ENCODE measurements at places on chromosomes 7 and 10. TPM values are rescaled to one million over a fixed set of nuclear protein-coding genes. Genes with fewer than 3 reads are reported as not detected.

- DNase-seq = no peak
- peaks cover 45% of the 10 kb centered on the region for H3K36me3 ChIP-seq
- no peak overlapping the region for H3K4me3 ChIP-seq
- no peaks in the 10 kb centered on the region for H3K27me3 ChIP-seq
- H3K4me1 ChIP-seq = peaks cover 74% of the 10 kb centered on the region
Measured at GRCh38 chr10:22697800-22698199, 16.6 kb downstream of the PIP4K2A start.

DNA sequence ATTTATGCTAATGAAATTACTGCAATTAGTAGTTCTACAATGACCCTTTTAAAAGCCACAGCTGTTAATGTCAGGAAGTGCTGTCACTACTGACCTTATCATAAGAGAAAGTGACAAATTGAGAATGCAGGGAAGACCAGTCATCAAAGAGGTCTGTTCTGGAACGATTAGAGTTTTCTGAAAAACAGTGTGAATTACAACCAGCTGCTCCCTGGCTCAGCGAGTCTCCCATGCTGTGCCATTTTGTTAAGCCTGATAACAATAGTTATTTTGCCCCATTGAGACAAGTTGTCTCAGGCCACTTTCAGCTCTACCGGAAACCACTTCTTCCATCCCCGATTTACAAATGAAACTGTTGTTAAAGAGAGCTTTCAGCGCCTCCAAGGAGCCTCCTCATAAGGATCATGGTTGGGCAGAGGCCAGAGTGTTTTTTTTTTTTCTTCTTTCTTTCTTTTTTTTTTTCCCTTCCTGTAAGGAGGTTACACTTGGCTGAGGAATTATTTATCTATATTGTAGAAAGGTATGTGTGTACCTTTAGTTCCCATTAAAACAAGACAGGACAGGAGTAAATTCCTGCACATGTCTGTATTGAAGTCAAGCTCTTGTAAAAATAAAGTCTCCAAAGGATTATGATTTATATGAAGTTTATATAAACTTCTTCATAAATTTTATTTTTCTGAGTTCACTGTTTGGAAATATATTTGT lies 173.6 kb downstream of the CDCA7L start:
- peaks cover 3% of the 10 kb centered on the region for H3K4me1 ChIP-seq
- H3K27ac ChIP-seq = no peak overlapping the region
- H3K36me3 ChIP-seq = no peaks in the 10 kb centered on the region
- H3K27me3 ChIP-seq = peaks cover 7% of the 10 kb centered on the region
- no peak for DNase-seq
- H3K4me3 ChIP-seq = no peak overlapping the region

- DNase-seq = peak; percentile 40
- H3K4me3 ChIP-seq = peak overlapping the region; percentile 8
- H3K27ac ChIP-seq = peak overlapping the region; percentile 7
- H3K36me3 ChIP-seq = no peaks in the 10 kb centered on the region
- H3K27me3 ChIP-seq = peaks cover 4% of the 10 kb centered on the region
Measured at GRCh38 chr10:119478111-119478802, 64.3 kb downstream of the RGS10 start.

DNA sequence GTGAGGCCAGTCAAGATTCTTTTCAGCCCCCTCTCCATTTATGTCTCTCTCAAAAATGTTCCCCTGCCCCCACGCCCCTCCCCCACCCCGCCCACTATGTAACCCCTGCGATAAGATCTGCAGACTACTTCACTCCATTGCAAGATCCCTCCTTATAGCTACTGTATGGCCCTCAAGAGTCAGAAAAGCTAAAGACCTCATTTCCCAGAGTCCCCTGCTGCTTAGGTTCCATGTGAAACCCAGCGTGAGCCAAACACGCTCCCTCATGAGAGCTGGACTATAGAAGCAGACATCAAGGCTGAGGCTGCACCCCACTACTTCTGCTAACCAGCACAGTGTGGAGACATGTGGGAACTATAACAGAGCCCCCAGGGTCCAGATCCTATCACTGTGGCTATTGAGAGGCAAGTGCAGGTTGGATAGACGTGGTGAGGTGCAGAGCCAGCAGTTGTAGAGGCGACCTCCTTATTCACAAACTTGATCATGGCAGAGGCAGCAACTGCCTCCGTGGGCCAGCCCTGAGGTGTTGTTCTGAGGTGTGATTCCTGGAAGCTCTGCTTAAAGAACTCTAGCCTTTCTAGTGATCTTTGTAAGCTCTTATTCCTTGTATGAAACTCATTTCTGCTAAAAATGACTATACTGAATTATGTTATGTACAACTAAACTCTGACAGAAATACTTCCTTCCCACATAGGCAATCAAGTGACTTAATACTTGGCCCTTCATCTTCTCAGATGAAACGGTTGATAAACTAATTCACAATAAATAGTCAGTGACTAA lies 117.0 kb upstream of the ARID5B start:
- H3K36me3 ChIP-seq = no peaks in the 10 kb centered on the region
- no peak overlapping the region for H3K27ac ChIP-seq
- DNase-seq = no peak
- no peak overlapping the region for H3K4me3 ChIP-seq
- no peaks in the 10 kb centered on the region for H3K27me3 ChIP-seq
- H3K4me1 ChIP-seq = peaks cover 43% of the 10 kb centered on the region

DNA sequence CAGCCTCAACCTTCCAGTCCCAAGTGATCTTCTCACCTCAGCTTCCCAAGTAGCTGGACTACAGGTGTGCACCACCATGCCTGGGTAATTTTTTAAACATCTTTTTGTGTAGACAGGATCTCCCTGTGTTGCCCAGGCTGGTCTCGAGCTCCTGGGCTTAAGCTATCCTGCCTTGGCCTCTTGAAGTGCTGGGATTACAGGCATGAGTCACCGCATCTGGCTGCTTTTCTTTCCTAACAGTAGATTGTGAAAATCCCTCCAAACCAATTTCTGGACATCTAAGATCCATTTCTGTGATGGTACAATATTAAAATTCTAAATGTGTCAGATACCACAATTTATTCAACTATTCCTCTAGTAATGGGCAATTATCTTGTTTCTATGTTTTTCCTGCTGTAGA lies 38.7 kb downstream of the RAB18 start:
- H3K4me1 ChIP-seq = peaks cover 23% of the 10 kb centered on the region
- no peak for DNase-seq
- no peaks in the 10 kb centered on the region for H3K27me3 ChIP-seq
- peaks cover 27% of the 10 kb centered on the region for H3K36me3 ChIP-seq
- peak overlapping the region; percentile 27 for H3K27ac ChIP-seq

GRCh38 chr7:146370171-146370570 lies 253.6 kb downstream of the CNTNAP2 start:
- H3K4me3 ChIP-seq = no peak overlapping the region
- H3K36me3 ChIP-seq = no peaks in the 10 kb centered on the region
- H3K4me1 ChIP-seq = no peaks in the 10 kb centered on the region
- H3K27ac ChIP-seq = no peak overlapping the region

CALD1 gene
- total RNA-seq = 0.55 TPM

MINDY4 gene
- 1.5 TPM for total RNA-seq

SAP25 gene
- total RNA-seq = 29.8 TPM

PROSER2 gene
- 0.74 TPM for total RNA-seq

CAMK2B gene
- not detected for total RNA-seq

TMEM270 gene
- not detected for total RNA-seq

FKBP6 gene
- not detected for total RNA-seq
